ENCODE measurements at places on chromosomes 2 and 18.
A peak's percentile ranks its signal among the peaks of the same experiment; 100 is the strongest.

- DNase-seq = peak; percentile 33
Measured at GRCh38 chr2:176553685-176554100, 284.5 kb downstream of the MTX2 start.

DNA sequence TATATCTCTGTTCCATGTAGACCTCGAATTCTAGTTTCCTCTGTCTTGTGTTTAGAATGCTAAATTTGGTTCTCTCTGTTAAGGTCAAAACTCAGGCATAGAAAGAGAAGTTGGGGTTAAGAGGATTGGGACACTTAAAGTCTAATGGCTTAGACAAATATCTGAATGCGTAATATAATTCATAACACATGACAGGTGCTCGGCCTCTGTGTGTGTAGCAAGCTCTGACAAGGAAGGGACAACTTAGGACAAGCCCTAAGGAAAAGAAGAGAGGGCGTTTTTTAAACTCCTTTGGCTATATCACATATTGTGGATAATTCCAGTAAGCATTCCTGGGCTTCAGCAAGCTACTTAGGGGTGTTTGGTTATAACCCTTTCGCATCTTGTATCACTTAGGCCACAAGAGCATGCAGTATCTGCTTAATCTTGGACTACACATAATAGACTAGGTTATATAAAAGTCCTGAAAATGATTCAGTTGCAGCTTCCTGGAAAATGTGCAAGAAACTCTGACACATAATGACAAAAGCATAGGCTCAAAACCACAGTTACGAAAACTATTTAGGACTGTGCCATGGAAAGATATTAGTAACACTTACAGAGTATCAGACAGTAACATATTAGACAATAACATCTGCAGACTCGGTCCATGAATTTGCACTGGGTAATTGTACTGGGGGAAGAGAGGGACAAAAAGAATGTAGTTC, 16.1 kb upstream of the CREB1 start:
- no peak for DNase-seq

DNA sequence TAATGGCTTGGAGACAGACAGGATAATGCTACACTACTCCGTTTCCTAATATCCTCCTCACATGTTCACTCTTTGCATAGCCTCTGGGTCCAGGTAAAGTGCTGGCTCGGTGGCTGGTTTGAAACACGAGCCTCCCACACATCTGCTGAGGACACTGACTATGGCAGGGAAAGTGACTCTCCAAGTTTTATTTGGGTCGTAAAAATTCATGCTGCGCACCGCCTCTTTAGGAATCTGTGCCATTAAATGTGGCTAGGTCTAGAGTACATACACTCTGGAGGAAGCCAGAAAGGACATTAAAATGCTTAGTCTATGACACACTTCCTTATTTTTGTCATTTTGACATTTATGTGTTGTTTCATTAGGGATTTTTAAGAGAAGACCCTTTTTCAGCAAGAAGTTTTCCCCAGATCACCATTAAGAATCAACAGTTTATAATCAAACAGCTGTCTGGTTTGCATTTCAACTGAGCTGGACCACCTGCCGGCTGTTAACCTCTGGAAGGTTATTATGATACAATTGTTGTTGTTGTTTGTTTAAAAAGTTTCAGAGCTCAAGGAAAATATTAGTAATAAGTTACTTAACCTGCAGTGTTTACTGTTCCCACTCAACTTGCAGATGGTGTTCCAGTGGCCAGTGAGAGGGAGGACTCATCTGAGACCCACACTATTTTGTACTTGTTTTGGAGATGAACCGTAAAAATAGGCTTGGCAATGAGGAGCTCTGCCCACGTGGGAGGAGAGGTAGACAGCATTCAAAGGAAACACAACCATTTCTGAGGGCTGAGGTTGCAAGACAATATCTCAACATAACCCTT, 443.3 kb upstream of the MEIS1 start:
- DNase-seq = no peak

GRCh38 chr2:224659714-224660113, 56.5 kb downstream of the CCDC195 start:
- no peak for DNase-seq

GRCh38 chr2:222608081-222608480, 47.8 kb downstream of the FARSB start:
- DNase-seq = no peak

DNA sequence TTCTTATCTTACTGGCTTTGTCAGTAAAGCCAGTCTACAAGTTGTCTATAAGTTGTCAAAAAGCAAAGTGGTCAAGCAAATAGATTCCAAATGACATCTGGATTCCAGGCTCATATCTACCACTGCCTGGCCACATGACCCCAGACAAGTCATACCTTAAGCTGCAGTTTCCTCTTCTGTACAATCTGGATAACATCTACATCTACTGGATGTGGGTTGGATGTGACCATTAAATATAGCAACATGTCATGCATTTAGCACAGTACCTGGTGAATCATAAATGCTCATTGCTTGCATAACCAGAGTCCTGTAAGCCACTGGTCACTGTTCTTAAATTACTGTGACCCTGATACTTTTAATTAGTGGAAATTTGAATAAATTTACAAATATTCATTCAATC, 16.8 kb downstream of the COBLL1 start:
- DNase-seq = no peak

- DNase-seq = no peak
Measured at GRCh38 chr18:38611036-38611964, 1045.7 kb upstream of the CELF4 start.

DNA sequence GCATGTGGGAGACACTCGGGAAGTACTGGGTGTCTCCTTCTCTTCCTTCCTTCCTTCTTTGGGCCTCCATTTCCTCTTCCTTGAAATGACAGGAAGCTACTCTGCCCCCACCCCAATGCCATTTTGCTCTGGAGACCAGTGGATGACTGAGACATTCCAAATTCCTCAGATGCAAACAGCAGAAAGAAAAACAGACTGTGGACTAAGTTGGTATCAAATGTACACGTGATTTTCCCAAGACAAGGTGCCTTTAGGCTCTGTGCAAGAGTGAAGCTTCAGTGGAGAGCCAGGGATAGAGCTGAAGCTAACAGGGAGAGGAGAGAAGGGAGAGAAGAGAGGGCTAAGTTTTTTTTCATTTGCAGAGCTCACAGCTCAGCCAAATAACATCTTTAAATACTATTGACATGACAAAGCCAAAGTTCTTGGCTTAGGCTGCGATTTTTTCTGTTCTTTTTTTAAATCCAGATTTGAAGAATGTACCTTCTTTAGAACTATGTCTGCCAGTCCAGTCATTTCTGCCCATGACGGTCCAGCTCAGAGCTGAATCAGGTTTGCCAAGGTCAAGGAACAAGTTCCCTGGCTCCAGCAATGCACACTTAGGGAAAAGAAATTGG, 84.5 kb upstream of the LCLAT1 start:
- DNase-seq = no peak

GRCh38 chr2:168603439-168603961, 147.4 kb downstream of the CERS6 start:
- no peak for DNase-seq

- DNase-seq = peak; percentile 16
Measured at GRCh38 chr2:197707316-197708213, 2.4 kb downstream of the MARS2 start.

DNA sequence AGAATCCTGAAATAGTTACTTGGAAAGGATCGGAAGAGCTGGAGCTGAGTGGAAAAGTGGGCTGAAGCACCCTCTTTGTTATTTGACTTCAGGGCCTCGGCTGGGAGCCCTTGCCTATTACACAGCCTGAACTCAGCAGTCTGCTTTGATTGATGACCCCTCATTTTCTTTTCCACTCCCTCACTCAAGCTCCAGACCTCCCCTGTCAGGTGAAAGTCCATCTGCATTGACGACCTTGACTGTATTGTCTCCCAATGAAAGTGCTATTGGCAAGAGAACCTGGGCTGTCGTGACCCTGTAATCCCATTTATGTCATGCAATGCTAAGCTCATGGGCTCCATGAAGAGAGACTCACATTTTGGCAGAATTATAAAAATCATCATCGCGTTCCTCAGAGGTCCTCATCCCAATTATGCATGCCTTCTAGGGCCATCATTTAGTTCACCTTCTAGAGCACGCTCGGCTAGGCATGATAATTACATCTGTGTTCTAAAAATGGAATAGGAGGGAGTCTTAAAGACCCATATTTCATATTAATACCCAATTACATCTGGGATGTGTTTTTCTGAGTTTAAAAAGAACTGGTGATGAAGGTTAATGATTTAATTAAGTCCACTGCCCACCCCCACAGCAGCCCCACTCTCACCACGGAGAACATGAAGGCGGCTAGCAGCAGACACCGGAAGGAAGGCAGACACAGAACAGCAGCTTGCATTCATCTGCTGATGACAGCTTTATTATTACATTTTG, 472.5 kb downstream of the PID1 start:
- no peak for DNase-seq

GRCh38 chr2:211014376-211014775, 458.0 kb downstream of the CPS1 start:
- no peak for DNase-seq

GRCh38 chr2:111624411-111625156, 259.4 kb downstream of the ANAPC1 start:
- DNase-seq = no peak

DNA sequence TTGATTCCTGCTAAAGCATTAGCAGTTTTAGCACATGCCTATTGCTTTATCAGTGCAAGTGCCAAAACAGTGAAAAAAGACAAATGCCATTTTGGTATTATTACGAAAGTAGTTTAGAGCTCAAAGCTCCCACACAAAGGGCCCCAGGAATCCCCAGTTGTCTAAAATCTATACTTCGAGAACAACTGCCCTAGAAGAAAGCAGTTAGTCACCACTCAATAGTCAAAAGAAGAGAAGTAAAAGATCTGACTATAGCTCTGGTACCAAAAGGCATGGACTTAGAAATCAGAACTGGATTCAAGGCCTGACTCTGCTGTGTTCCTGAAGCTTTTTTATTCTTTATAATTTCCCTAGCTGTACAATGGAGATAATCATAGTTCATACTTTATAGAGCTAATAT, 21.8 kb downstream of the SCN3A start:
- no peak for DNase-seq

DNA sequence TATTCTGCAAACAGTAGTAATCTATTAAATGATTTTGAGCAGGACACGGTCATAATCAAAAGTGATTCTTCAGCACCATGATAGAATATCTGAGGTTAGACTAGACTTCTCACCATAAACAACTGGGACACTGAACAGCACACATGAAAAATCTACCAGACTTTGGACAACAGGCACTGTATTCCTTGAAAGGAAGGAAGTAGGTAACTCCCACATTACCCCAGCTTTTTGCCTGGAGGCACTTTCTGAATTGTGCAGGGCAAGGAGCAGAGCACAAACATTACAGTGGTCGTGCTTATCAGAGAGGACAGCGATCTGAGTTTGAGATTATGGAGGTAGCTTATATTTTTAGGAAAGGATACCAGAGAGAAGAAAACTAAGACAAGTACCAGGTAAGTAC, 25.3 kb upstream of the IL1RL1 start:
- DNase-seq = no peak

DNA sequence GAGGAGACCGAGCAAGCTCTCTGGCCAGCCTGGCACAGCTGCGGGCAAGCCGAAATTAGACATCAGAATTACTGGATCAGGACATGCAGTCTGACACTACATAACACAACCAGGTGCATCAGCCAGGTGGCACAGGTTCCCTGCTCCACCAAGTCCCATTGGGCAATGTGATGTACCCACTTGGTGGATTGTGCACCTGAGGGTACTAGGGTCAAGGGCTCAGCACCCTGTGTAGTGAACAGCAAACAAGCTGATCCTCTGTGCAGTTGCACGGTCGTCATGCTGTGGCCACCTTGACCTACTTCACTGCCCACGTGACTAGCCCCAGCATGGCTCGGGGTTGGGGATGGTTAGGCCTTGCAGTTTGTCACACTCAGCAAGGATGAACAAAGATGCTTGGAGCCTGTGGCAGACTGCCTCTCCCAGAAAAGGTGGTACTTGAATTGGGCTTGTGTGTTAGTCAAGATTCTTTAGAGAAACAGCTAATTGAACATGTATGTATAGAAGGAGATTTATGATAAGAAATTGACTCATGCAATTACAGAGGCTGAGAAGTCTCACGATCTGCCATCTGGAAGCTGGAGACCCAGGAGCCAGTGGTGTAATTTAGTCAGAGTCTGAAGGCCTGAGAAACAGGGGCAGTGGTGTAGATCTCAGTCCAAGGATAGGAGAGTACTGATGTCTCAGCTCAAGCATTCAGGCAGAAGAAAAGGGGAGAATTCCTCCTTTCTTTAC, 71.4 kb upstream of the TMEM87B start:
- no peak for DNase-seq

GRCh38 chr2:234550511-234551107, 53.7 kb upstream of the ARL4C start:
- DNase-seq = peak; percentile 72
